ENCODE measurements at places on chromosomes 11 and 22.

DNA sequence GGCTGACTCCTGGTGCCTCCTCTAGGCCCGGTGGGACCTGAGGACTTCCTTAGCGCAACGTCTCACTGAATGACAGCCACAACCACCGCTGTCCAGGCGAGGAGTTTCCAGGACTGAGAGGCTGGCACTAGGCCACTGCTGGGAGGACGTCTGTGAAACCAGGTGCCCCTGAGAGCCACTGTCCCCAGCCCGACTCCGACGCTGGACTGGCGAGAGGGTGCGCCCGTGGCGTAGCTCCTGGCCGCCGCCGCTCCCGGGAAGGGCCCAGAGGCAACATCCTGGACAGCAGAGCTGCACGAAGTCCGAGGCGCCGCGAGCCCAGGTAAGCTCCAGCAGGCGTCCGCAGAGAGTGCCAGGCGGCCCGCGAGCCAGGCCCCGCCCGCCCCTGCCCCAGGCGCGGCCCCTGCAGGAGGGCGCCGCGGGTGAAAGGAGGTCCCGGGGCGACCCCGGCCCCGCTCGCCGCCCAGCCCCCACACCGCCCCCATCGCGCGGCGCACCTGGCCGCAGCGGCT is 525 bp downstream of the DGCR2 start:
- peak; percentile 38 for DNase-seq

- no peak for DNase-seq
Observed at GRCh38 chr11:86186386-86186785, 58.2 kb upstream of the EED start.

- DNase-seq: no peak
Observed at GRCh38 chr11:134398079-134398444, 14.0 kb downstream of the B3GAT1 start.

DNA sequence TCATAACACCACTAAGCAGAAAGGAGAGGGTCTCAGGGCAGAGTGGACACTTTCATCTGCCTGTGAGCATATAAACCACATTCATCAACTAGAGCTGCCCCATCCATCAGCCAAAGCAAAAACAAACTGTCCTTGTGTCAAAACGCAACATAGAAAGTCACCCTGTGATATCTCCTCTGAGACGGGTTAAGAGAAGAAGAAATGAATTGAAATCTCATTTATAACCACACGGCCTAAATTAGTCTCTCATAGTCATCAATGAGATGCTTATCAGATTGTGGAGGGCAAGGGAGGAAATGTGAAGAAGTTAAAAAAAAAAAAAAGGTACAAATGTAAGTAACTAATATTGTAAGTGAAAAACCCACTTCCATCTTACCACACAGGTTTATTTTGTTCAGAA is 75.7 kb downstream of the SIK3 start:
- DNase-seq: no peak

GRCh38 chr11:17861036-17861755 is 126.6 kb downstream of the KCNC1 start:
- DNase-seq: no peak

DNA sequence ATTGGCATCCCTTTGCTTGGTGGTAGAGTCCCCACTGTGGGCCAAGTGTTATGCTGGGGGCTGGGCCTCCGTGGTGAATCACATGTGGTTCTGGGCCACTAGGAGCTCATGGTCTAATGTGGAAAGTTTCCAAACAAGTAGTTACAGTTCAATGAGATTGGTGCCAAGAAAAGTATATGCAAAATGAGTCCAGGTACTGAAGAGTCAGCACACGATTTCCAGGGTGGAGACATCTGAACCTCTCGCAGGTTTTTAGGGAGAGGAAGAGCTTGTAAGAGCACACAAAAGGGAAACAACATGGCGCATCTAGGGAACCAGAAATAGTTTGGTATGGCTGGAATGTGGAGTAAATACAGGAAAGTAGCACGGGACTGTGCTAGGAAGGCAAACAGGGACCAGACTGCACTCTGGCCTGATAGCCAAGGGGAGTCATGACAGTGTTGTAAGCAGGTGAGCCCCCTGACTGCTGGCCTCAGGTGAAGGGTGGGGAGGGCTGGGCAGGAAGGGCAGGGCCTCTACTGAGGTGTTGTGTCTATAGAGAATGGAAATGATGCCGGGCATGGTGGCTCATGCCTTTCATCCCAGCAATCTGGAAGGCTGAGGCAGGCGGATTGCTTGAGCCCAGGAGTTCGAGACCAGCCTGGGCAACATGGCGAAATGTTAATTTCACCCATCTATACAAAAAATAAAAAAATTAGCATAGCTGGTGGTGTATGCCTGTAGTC is 12.6 kb downstream of the POLR2F start:
- no peak for DNase-seq

DNA sequence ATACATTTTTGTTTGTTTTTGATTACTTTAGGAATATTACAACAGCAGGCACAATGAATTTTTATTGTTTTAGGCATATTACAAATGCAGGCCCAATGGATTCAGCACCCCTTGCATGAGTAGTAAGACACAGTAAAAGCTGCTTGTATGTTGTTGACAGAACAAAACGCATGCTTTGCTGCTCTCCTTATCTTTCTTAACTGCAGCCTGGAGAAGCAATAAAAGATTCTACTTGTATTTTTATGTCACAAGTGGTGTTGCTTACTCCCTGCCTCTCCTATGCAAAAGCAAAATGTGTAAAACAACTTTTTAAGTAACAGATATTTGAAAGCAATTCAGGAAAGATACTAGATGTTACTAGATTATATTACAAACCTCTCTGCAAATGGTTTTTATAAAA is 73.9 kb downstream of the TRPC6 start:
- no peak for DNase-seq

GRCh38 chr11:30364139-30364836 is 41.4 kb downstream of the ARL14EP start:
- DNase-seq: no peak

GRCh38 chr11:76238551-76238950 is 32.2 kb upstream of the WNT11 start:
- no peak for DNase-seq

DNA sequence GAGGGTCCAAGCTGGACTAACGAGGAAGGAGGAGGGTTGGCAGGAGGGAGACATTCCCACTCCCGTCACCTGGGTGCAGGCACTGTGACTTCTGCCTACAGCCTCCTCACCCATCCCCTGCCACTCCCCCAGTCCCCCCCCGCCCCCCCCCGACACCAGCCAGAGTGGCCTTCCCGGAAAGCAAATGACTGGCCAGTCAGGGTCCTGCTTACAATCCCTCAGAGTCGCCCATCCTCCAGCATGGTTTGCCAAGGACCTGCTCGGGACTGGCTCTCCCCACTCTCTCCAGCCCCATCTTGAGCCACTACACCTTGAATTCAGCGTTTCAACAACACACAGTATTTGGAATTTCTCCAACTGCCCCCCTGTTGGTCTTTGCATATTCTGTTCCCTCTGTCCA is 59.6 kb downstream of the THAP12 start:
- no peak for DNase-seq

DNA sequence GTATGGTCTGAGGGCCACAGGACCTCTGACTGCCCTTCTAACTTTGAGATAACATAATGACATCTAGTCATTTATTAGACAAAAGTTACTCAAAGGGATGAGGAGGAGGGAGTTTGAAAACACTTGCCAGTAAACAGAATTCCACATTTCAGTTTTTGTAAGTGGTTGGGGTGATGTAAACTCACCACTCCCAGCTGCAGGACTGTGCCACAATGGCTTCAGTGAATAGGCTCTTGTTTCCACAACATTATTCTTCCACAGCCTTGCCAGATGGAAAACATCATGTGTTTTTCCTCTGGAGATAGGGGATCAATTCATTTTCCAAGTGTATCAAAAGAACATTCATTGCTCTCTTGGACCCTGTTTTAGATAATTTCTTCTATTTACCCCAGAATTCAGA is 147.2 kb upstream of the BDNF start:
- DNase-seq: no peak

DNA sequence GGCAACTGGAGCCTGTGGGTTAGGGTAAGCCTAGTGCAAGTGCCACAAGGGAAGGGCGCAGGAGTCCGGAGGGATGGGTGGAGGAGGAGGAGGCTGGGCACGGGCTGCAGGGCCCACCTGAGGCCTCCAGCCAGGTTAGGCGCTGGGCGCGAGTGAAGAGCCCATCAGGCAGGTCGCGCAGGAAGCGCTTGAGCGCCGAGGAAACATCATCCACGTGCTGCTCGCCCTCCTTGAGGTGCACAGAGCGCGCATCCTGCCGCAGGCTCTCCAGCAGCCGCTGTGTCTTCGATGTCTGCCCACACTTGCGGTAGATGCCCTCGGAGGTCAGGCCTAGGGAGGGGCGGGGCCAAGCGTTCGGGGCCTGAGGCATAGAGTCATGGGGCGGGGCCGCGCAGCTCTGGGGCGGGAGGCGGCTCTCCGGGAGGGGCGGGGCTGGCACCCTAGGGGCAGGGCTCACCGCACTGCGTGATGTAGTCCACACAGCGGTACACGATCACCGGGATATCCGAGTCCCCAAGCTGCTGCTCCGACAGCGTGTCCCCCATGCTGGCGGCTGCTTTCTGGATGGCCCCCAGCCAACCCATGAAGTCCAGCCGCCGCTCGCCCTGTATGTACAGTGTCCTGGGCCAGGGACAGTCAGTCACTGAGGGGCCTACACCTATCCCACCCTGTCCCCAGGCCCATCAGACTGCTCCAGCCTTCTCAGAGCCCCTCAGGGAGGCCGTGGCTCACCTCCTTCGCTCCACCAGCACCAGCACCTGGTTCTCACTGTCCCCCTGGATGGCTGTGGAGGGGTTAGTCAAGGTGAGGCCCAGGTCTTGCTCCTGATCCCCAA is 22.9 kb upstream of the PDE2A start:
- no peak for DNase-seq

DNA sequence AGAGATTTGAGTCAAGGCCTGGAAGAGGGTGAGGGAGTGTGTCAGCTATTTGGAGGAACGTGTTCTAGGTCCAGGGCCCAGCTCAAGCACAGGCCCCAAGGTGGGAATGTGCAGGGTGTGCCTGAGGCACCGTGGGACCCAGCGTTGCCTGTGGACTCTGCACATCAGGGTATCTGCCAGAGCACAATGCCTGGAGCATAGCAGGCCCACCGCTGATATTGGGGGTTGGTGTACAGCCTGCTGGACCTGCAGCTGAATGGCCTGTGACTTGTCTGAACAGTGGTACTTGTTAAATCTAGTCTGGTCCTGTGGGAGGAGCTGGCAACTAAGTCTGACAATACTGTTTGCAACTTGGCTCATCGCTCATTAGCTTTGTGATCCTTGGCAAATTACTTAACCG is 131.7 kb downstream of the GRIK4 start:
- no peak for DNase-seq

DNA sequence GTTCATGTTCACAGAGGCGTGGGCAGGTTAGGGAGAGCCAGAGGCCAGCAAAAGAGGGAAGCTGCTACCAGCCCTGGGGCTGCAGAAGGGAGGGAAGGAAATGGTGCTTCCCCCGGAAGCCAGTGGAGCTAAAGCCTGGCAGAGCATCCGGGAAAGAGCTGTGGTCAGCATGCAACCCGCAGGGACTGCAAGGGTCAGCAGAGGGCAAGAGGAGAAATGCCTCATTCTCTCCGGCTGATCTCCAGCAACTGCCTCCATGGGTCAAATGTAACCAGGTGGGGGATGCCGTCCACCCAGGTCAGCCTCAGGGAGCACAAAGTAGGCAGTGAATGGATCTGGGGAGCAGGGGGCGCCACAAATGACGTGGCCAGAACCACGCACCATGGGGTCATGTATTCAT is 36.9 kb upstream of the PRR5 start:
- DNase-seq: no peak

GRCh38 chr22:19843107-19843856 is 11.4 kb downstream of the GNB1L start:
- peak; percentile 95 for DNase-seq

- DNase-seq: no peak
Observed at GRCh38 chr22:29630987-29631386, 27.6 kb downstream of the NF2 start.

DNA sequence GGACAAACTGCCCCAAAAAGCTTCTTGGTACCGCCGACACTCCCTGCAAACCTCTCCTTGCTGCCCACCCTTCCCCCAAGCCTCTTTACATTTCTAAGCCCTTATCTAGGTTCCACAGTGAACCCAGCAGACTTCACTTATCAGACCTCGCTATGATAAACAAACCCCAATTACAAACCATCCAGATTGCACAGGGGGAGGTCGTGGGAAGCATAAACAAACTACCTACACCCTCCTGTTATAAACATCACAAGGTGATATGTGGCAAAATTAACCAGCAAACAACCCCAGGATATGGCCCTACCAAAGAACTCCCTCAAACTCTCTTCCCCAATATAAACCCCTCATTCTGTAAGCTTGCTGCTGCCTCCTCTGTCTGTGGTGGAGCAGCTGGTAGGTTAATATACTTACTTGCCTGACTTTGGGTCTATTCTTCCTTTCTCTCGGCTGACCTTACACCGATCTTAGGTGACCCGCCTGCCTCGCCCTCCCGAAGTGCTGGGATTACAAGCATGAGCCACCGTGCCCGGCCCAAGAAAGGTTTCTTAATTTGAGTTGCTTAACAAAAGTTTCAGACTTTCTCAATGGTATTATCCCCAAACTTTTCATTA is 66.0 kb upstream of the TENM4 start:
- no peak for DNase-seq

GRCh38 chr22:50268655-50269113 is 1.5 kb downstream of the MAPK11 start:
- no peak for DNase-seq

DNA sequence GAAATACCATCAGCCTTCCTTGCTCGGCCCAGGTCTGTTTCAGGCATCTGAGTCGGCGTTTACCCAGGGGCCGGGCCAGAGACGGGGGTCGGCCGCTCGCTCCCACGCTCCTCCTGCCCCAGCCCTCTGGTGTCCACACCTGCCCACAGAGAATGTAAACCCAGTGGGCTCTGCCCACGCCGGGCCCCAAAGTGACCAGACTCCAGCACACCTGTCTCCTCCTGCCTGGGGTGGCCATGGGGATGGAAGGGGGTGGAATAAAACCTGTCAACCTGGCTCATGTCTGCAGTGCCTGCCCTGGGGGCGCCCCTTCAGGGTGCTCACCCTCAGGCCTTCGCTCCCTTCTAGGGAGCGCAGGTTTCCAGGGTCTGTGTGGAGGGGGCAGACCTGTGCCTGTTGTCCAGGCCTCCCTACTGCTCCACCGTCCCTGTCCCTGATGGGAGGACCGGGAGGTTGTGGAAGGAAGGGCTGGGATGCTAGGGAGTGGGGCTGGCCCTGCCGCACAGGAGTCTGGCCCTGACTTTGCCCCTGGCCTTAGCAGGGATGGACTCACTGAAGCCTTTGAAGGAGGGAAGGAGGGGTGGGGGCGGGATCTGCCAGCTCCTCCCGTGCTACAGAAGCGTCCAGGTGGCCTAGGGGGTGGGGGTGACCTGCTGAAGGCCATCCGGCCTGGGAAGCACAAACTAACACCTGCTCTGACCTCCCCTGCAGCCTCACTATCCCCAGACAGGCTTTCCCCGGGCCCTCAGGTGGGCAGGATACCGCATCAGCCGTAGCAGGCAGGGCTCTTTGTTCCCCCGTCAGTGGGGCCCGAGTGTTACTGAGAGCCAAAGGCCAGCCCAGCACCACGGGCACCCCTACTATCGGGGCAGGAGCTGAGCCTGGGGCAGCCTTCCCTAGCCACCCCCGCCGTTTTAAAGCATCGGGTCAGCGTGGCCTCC is 14.7 kb upstream of the ARHGAP8 start:
- DNase-seq: no peak

GRCh38 chr11:130477586-130478203 is 29.2 kb downstream of the ADAMTS15 start:
- no peak for DNase-seq
